Hindlimb muscle (tissue), 1 donor: ENCODE measurements at places on chromosomes 16 and 17. TPM values are rescaled to one million over a fixed set of nuclear protein-coding genes. Genes with fewer than 3 reads are reported as not detected.

IL21R gene
- 0.23 TPM for polyA plus RNA-seq

OSGIN1 gene
- 0.53 TPM for polyA plus RNA-seq

CDRT15 gene
- 0.86 TPM for polyA plus RNA-seq

ADORA2B gene
- polyA plus RNA-seq, result 6.2 TPM

GRCh38 chr16:49596648-49597291, 223.2 kb downstream of the C16orf78 start:
- no peak for DNase-seq

DNA sequence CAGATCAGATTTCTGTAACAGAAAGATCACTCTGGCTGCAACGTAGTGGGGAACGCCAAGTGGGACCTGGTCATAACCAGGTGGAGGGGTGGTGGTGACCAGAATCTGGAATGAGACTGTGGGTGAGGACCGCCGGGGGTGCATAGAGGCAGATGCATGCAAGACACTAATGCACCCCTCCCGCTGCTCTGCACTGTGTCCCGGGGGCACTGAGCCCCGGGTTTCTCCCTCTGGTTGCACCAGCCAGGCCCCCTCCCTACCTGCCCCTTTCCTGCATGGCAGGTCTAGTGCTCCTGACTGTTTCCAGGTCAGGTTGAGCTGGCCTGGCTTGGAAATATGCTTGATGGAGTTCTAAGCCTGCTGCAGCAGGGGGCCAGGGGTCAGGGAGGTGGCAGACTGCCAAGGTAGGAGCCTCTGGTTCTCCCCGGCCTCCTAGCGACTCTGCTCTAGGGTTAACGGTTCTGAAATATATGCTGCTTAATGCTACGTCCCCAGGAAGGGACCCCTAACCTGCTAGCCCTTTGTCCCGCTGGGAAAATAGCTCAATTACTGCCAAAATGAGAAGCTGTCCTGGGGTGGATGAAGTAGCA, 94.3 kb downstream of the SDK2 start:
- no peak for DNase-seq

DNA sequence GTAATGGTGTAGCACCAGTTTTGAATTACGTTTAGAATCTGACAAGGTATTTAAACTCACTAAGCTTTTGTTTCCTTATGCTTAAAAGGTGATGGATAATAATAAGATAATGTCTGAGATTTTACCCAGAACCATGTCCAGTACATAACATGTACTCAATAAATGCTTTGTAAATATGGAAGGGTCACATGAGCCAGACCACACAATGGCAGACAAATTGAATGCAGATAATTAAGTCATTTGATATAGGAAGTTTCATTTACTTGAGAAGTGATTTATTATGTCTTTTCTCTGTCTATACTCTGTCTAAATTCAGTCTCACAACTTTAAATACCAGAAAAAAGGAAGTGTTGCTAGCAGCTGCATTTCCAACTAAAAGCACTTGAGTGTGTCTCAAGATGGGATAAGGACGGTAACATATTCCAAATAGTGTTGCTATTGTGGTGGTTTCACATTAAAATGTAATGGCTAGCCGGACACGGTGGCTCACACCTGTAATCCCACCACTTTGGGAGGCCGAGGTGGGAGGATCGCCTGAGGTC, 52.5 kb upstream of the DHX40 start:
- no peak for DNase-seq

DNA sequence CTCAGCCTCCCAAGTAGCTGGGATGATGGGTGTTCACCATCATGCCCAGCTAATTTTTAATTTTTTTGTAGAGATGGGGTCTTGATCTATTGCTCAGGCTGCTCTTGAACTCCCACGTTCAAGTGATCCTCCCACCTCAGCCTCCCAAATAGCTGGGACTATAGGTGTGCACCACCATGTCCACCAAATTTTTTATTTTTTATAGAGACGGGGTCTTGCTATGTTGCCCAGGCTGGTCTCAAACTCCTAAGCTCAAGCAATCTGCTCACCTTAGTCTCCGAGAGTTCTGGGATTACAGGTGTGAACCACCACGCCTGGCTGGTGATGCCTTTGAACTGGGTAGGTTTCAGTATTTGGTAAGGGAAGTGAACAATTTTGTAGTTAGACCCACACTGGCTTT, 30.1 kb downstream of the FA2H start:
- no peak for DNase-seq

DNA sequence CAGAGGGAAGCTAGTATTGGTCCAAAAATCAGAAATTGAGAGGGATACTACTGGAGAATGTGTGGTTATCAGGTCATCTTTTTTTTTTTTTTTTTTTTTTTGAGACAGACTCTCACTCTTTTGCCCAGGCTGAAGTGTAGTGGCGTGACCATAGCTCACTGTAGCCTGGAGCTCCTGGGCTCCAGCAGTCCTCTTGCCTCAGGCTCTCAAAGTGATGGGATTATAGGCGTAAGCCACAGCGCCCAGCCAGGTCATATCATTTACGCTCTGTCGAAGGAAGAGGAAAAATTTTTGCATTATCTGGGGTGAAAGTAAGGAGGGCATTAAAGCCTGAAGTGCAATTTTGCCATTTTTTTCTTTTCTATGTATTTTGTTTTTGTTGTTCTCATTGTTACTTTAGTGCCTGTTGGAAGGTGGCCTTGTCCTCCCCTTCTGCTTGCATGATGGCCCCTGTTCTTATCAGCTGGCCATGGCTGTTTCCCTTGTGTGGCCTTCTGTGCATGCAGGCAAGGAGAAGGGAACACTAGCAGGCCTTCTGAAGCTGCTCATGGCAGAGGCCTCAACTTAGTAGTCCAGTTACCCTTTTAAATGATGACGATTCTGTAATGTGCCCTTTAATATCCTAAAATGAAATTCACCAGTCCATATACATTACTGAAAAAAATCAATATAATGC, 118.3 kb downstream of the SPECC1 start:
- no peak for DNase-seq

DNA sequence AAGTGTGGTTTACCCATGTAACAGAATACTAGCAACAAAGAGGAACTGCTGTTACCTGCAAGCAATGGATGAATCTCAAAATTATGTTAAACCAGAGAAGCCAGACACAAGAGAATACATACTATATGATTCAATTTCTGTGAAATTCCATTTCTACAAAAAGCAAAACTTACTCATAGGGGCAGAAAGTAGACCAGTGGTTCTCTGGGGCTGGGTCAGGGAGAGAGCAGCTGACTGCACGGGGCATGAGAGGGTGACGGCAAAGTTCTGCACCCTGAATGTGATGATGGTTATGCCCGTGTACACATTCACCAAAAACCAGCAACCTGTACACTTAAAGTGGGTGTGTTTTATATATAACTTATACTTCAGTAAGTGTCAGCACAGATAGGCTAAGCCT, 3.1 kb downstream of the ZNF843 start:
- DNase-seq, result no peak

- DNase-seq, result no peak
Observed at GRCh38 chr17:69166957-69167356, 25.3 kb upstream of the ABCA6 start.

- no peak for DNase-seq
Observed at GRCh38 chr16:28528463-28528867, 10.3 kb downstream of the NUPR1 start.

DNA sequence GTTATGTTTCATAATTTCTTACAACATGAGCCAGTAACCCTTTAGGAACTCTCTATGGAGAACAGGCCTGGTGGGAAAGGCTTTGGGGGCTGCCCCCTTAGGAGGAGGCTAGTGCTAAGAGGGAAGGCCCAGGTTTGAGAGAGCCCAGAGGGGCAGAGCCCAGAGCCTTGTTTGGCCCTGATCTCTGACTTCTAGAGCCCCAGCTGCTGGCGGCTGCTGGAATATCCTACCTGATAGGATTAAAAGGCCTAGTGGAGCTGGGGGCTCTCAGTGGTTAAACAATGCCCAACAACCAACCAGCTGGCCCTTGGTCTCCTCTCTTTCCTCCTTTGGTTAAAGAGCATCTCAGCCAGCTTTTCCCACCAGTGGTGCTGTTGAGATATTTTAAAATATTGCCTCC, 54.1 kb downstream of the IGF2BP1 start:
- no peak for DNase-seq

DNA sequence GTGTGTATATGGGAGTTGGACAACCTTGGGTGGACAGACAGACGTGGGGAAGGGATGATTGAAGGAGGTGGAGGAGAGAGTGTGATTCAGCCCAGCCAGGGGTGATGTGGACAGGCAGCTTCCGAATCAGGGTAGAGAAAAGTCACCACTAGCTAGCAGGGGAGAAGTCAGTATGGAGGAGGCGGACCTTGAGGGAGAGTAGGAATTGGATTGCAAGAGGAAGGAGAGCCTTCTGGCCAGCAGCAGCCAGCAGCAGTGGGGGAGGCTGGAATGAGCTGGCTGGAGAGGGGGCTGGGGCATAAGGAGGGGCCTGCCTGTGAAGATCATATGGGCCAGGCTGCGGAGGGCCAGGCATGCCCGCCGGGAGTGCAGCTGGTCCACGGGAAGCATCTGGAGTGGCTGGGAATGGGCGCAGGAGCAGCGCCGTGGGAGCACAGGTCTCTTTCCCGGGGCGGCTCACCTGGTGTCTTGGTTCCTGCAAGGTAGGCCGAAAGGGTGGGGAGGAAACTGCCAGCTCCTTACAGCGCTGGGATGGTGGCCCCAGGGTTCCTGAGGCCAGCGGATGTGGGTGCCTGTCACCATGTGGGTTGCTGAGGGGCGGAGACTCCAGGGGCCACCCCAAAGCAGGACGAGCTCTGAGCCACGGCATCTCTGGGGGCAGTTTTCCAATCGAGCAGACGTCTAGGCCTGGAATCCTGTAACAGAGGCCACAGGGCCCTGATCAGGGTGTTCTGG, 235.3 kb downstream of the SEC14L1 start:
- DNase-seq, result no peak

GRCh38 chr17:77125432-77125901, 15.3 kb upstream of the SEC14L1 start:
- no peak for DNase-seq

TNP2 gene
- polyA plus RNA-seq, result not detected

DNA sequence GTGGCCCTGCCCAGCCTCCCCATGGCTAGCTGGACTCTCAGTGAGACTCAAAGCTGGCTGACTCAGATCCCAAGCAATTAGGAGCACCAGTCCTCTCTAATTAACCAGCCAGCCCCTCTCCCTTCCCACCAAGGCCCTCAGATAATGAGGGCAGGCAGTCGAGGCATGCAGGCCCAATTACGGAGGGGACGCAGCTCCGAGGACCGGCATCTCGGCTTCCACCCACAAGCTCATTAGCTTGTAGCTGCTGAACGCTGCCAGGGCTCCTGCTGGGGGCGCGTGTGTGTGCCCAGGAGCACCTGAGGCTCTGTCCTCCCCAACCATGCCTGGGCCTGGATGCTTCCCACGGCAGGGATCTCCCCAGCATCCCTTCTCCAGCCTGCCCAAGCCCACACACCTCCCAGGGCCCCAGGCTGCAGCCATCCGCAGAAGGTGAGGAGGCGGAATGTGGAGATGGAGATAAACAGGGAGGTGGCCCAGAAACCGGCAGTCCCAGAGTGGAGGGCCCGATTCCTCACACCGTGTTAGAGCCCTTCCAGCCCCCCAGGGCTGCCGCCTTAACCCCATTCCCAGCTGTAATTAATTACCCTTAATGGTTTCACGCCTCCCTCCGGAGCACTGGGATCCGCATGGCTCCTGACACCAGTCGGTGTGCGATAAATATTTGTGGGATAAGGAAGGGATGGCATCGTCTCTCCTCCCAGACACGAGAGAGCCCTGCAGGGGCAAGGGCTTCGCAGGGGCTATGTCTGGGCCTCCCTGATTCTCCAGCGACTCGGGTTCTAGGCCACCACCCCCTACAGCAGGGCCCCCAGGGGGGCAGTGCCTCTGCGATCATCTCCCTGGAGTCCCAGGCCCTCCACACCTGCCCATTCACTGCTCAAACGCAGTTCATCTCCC, 42.2 kb downstream of the RPH3AL start:
- DNase-seq, result no peak

- no peak for DNase-seq
Observed at GRCh38 chr16:2827831-2828520, 2.1 kb upstream of the ZG16B start.

WNT3 gene
- 2.7 TPM for polyA plus RNA-seq

DNA sequence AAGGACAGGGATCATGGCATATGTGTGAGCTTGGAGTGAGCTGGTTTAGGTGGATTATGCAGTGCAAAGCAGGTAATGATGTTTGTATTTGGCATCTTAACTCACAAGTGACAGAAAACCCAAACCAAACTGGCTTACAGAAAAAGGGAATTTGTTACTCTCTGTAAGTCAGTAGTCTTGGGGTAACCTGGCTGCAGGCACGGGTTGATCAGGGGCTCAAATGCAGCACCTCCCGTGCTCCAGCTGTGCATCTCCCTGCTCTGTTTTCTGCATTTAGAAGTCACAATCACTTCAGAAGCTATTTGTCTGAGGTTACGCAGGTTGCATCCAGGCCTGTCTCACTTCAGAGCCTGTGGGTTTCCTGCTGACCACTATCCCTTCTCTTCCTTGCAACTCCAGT, 354.3 kb downstream of the CPPED1 start:
- no peak for DNase-seq

GRCh38 chr17:44927696-44928095, 12.4 kb upstream of the GFAP start:
- no peak for DNase-seq

CORO6 gene
- 99.3 TPM for polyA plus RNA-seq

DNA sequence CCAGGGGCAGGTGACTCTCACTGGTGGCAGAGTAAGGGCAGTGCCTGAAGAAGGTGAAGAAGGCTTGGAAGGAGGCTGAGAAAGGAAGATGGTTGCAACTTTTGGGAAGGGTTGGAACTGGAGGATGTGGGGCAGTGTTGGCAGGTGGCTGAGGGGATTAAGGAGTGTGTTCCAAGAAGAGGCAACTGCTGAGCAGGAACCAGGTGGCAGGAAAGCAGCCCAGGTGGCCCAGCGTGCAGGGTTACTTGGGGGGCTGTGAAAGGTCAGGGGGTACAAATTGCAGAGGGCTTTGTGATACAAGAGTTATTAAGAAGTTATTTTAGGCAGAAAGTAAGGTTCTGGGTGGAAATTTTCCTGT, 28.6 kb downstream of the WSCD1 start:
- no peak for DNase-seq

IST1 gene
- 154 TPM for polyA plus RNA-seq

DYNLRB2 gene
- 0.36 TPM for polyA plus RNA-seq

DNA sequence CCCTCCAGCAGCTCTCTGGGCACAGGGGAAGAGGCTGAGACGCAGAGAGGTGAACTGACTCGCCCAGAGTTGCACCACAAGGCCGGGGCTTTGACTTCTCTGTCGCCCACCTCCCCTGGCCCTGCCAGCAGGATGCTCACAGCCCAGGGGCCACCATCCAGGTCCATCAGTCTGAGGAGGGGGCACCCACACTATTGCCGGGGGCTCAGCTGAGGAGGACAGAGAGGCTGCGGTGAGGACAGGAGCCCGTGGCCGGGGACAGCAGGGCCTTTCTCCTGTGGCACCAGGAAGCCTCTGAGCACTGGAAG, 32.6 kb downstream of the KDM8 start:
- DNase-seq, result no peak

CAVIN1 gene
- polyA plus RNA-seq, result 301 TPM

GRCh38 chr17:59456428-59456827, 109.0 kb upstream of the DHX40 start:
- no peak for DNase-seq
